Subcutaneous adipose tissue (tissue), 4 donors: ENCODE measurements at places on chromosomes 16 and 17. TPM values are rescaled to one million over a fixed set of nuclear protein-coding genes. Genes with fewer than 3 reads are reported as not detected.

The TAF1C gene
- 99.7 TPM for total RNA-seq

The EVPLL gene
- 0.85 TPM for total RNA-seq

The TNP2 gene
- not detected for total RNA-seq

The CUEDC1 gene
- 18.0 TPM for total RNA-seq

The KRTAP4-3 gene
- not detected for total RNA-seq

The CFAP52 gene
- not detected for total RNA-seq

The MARVELD3 gene
- total RNA-seq = not detected
